ENCODE measurements at places on chromosomes 1 and 21. TPM values are rescaled to one million over a fixed set of nuclear protein-coding genes. Genes with fewer than 3 reads are reported as not detected.

GPR25 gene
- 0.32 TPM for total RNA-seq

RHBDL2 gene
- total RNA-seq = 16.1 TPM

DLGAP3 gene
- total RNA-seq = 0.28 TPM

DNA sequence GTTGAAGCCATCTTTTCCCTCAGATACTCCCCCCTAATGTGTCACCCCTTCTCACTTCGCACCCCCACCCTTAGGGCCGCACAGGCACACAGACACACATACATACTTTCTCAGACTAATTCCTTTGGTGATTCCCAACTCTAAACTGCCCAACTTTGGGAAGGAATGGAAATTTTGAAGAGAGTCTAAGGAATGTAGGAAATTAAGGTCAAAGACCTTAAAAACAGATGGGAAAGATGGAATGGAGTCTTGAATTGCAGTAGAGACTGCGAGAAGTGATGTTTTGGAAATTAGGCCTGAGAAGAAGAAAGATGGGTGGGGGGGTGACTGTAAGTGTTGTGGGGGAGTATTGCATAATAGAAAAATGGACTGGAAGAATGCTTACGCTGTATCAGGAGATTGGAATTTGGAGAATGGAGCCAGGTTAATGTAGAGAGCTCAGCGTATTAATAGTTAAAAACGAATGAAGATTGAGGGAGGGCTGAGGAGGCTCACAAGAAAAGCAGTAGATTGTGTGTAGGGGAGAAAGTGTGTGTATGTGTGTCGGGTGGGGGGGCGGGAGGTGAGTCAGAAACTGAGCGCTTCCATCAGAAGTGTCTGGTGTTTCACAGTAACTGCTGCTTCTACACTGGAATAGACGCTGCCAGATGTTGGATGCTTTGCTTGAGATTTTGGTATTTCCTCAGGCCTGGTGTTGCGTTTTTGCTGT, 1.7 kb downstream of the PIP5K1A start:
- ATAC-seq = no peak

DNA sequence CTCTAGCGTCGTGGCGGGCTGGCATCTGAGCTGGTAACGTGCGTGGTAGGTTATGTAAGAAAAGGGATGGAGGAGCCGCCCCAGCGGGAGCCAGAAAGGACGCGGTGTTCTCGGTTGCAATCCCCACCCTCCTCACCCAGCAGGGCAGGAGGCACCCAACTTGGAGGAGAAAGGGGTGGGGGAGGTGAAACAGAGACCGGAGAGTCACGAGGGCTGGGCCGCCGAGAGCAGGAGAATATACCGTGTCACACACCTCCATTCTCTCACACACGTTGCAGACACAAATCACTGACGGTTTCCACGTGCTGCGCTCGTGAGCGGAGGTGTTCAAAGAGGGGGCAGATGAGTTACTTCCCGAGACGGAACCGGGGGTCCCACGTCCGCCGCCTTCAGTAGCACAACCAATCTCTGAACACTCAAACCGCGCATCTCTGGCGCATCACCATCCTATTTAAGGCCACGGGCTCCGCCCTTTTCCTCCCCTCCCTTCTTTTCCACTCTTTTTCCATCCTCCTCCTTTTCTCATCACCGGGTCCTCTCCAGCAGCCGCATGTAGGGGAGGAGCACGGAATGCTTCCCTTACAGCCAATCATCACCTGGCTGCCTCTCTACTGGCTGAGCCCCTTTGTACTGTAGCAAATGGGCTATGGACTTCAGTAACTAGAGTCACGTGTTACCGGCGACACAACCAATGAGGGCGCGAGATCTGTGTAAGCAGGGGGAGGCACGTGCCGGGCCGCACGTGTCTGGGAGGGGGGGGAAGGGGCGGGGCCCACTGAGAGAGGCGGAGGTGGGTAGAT, at the start of gene CIART:
TSS of gene CIART (plus strand) at position 797 of the 800 bp plus-strand sequence. CDS start 714 bp downstream, outside the sequence.
- peak; percentile 95 for ATAC-seq

- ATAC-seq = no peak
Observed at GRCh38 chr1:85019994-85020393, 23.1 kb upstream of the MCOLN2 start.

DNA sequence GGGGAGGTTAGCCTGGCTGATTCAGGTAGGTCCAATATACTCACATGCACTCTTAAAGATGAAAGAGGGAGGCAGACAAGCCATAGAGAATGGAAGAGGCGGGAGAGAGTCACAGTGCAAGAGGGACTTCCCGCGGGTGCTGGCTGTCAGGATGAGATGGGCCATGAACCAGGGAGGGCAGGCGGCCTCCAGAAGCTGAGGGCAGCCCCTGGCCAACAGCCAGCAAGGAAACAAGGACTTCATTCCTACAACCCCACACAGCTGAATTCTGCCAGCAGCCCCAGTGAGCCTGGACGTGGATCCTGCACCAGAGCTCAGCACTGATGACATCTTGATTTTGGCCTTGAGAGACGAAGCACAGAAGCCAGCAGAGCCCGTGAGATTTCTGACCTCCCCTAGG, 15.1 kb upstream of the B3GALT5 start:
- ATAC-seq = no peak

DNA sequence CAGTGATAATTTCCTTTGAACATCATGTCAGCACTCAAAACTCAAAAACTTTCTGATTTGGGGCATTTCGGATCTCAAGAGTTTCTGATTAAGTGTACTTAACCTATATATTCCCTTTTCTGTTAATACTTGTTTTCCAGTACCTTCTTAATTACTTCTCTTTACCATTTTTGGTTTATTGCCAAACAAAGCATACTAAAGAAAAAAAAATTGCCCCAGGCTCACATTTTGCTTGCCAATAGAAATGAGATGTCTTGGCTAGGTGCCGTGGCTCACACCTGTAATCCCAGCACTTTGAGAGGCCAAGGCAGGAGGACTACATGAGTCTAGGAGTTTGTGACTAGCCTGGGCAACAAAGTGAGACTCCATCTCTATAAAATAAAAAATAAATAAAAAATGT, 4.8 kb downstream of the PSMD4 start:
- ATAC-seq = no peak

DNA sequence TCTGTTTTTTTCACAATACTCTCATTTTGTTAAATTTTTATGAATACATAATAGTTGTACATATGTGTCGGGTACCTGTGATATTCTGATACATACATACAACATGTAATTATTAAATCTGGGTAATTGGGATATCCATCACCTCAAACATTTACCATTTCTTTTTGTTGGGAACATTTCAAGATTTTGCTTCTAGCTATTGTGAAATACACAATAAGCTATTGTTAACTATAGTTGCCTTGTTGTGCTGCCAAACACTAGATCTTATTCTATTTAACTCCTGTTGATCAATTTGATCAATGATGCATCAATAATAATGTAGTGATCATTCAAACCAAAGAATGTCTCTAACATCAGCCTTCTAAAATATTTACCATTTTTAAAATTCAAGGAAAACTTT, 234.6 kb upstream of the NR5A2 start:
- no peak for ATAC-seq

GRCh38 chr21:46033410-46034400, 52.1 kb downstream of the COL6A1 start:
- no peak for ATAC-seq

GRCh38 chr1:26517766-26518049, 11.9 kb upstream of the RPS6KA1 start:
- ATAC-seq = no peak

DNA sequence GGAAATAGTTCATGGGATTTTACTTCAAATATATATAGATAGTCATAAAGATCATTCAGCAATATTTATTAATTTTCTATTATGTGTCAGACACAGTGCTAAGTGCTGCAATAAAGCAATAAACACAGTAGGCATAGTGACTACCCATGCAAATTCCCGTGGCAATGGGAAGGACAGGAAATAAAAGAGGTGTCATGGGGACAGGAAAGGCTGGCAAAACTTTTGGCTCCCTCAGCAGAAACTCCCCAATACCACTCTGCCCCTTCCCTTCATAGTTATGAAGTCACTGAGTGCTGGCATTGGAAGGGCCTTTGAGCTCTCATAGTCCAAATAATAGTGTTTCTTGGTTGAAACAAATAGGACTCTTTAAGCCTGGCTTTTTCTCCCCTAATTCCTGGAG, 104.4 kb upstream of the DPT start:
- no peak for ATAC-seq

- ATAC-seq = no peak
Observed at GRCh38 chr1:157356601-157357000, 195.7 kb downstream of the FCRL5 start.

- peak; percentile 76 for ATAC-seq
Observed at GRCh38 chr1:83011265-83011664, 987.7 kb downstream of the TTLL7 start.

Measured in esophagus mucosa (tissue), 1 donor.